ENCODE measurements at places on chromosomes 1 and 21.

DNA sequence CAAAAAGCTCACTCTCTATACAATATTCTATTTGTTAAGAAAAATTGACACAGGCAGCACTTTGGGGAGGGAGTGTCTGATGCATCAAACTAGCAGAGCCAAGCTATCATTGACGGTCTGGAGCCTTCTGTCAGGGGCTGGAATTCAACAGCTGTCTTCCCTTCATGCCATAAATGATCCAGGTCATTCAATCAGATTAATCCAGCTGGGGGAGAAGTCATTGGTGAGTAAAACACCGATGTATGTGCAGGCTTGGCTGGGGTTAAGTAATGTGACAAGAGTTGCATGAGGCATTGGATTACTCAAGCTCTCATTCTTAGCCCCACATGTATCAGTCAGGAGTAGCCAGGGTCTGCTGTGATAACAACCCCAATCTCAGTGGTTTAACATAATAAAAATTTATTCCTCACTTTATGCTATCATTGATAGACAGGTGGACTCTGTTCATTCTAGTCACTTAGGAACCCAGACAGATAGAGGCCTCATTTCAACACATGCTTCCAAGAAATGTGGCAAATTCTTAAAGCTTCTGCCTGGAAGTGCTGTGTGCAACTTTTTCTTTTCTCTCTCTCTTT lies 118.1 kb upstream of the GADD45A start:
- peak; percentile 73 for DNase-seq

GRCh38 chr21:16979574-16979973 lies 533.3 kb upstream of the CXADR start:
- DNase-seq, result no peak

- no peak for DNase-seq
These were observed 50.4 kb downstream of the SNRPE start for GRCh38 chr1:203911806-203912205.

DNA sequence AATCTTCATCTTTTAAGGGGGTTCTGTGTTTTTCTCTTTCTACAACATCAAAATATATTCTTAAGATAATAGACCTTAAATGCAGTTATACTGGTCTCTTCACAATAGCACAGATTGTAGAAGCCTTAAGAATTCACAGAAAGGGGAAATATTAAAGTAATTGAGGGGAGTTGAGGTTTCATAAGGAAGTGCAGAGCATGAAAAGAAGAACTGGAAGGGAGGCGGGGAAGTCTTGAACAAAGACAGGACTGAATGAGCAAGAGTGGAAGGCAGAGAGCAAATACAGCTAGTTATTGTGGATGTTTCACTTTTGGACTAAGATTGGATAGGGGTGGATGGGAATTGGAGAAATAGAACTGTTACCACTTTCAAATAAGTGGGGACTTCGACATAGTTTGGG lies 67.7 kb downstream of the PTGER3 start:
- no peak for DNase-seq

GRCh38 chr1:3536420-3537195 lies 74.7 kb downstream of the MEGF6 start:
- no peak for DNase-seq

DNA sequence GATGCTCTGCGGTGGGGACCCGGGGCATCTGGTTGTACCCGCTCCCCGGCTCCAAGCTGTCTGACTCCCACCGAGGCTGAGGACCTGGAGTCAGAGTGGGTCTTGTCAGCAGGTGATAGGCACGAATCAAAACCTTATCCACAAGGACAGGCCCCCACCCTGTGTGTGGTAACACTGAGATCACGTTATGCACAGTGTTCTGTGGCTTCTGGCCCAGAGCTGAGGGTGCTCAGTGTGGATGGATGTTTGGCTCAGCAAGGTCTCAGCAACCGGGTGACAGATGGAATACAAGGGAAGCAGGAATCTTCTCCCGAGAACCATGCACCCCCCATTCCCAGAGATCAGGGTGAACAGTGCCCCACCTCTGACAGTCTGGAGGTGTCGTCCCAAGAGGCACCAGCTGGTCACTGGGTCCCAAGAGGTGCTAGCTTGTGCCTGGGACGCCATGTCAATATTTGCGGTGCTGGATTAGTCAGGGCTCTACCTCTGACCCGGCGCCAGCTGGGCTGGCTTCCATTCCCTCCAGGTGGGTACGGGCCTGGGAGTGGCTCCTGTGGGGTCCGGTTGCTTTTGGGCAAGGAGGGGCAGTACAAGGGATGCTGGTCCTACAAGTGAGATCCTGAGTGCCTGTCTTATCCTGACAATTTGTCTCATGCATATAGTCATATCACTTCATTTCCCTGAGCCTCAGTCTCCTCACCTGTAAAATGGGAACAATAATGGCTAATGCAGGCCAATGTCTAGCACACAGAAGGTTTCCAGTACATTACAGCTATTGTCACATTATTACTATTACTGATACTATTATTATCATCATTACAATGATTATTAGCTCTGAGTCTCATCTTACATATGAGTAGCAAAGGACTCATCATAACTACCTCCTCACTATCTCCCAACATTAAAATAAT lies 957 bp downstream of the CAPN9 start:
- DNase-seq, result no peak

DNA sequence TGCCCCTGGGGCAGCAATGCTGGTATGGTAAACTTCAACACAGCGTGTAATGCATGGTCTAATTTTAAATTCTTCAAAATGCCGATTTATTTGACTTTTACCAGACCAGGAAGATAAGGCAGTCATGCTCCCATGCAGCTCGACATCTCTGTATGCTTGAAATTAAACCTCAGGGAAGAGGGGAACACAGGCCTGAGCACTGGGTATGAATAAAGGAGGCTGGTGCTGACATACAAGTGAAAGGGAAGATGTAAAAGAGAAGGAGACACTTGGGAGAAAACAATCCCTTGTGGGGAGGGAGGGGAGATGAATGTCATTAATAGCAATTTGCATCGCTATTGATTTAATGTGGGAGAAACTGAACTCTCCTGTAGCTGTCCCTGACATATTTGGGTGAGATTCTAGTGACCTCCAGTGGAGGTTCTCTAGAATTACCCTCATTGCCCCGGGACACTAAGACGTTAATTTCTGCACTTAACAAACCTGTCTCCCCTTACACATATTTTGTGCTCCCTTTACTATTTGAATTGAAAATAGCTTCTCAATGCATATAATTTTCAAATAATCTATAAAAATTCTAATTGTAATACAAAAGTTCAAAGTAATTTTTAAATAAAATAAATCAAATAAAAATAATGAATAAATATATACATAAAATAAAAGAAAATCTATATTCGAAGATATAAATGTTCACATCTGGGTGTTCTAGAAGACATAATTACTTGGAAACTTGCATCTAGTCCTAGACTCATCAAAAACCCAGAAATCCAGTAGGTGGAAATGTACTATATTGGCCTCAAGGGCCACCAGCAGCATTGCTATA lies 283.1 kb downstream of the LMX1A start:
- DNase-seq, result peak; percentile 67

DNA sequence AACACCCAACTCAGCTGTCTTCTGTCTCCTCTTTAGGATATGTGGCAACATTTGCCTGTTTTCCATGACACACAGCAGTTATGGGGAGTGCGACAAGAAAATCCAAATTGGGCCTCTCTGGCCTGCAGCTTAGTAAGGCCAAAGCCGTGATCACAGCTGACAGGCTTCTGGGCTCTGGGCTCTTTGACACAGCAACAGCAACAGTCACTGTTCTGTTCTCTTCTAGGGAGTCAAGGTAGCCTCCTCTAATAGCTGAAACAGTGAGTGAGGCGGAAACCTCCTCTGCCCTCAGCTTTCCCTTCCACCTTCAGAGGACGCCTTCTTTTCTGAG lies 19.0 kb downstream of the CLCA1 start:
- no peak for DNase-seq

DNA sequence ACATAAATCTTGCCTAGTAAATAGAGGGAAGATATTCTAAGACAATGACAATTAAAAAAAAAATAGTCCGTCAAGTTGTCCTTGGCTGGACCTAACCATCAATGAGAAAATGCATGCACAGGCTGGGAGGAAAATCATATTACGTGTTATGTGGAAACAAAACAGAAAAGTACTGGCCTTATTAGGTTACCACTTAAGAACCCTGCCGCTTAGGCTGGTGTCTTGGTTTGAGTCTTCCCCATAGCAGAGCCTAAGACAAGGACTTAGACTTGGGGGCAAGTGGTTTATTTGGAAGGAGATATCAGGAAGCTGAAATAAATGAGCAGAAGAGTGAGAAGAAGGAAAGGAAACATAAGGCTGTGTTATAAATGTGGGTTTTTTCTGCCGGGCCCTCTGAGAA lies 186.4 kb downstream of the MRPL39 start:
- no peak for DNase-seq

- peak; percentile 72 for DNase-seq
These were observed 422.8 kb downstream of the CAMTA1 start for GRCh38 chr1:7207875-7208646.

DNA sequence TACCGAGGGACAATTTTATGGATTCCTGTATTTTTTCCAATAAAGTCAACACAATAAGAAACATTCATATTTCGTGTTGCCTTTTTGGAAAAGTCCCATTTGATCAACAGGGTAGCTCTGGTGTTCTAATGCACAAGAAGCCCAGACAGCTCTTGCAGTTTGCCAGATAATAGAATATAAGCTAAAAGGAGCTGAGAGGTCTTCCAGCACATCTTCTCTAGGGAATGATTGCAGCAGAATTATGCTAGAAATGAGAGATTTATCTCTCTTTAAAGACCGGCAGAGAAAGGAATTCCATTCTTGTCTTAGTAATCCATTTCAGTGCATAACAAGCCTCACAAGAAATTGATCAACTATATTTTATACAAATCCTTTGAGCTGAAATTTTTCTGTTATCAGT lies 25.0 kb upstream of the DDX59 start:
- DNase-seq, result no peak

DNA sequence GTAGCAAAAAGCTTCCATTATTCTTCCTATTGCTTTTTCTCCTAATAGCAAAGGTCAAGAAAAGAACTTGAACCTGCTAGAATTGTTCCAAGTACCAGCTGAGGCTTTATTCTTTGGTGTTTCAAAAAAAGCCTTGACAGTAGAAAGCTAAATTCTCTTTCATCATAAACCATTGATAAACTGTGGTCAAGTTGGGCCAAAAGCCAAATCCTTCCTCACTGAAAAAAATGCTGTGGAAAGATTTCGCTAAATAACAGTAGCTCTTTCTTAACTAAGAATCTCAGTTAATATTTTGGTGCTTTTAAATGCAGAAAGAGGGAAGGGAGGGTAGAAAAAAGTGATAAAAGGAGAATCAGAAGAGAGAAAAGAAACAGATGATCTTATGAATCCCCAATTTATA lies 14.0 kb upstream of the JAM2 start:
- DNase-seq, result no peak

GRCh38 chr1:53591924-53592323 lies 132.7 kb downstream of the DMRTB1 start:
- DNase-seq, result no peak

DNA sequence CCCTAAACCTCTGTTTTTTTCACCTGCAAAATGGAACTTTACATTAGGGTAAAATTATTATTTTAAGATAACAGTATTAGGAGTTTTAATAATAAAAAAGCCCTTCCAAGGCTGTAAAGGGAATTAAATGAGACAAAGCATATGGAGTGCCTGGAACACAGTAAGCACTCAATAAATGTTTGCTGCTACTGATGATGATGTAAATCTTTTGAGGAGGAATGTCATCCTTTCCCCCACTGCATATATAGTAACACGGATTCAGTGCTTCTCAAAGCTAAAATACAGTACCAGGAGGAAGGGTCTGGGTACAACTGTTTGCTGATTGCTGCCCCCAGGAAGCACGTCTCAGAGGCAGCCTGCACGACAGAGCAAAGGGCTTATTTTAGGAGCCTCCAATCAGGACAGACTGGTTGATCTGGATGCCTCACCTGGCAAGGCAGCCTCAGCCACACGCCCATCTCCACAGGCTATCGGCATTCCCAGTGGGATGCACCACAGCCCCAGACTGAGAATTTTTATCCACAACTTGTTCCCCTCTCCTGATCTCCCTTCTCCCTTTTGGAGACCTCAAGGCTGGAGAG lies 64.4 kb downstream of the GADD45A start:
- no peak for DNase-seq

All from fibroblast of mammary gland (primary cell).